ENCODE measurements at places on chromosomes 3 and 15. TPM values are rescaled to one million over a fixed set of nuclear protein-coding genes. Genes with fewer than 3 reads are reported as not detected.

The POLG gene
- polyA plus RNA-seq = 28.0 TPM

The CTXND1 gene
- 0.60 TPM for polyA plus RNA-seq

The PIF1 gene
- 2.4 TPM for polyA plus RNA-seq

The SPATA12 gene
- polyA plus RNA-seq = not detected

The EPHB3 gene
- 1.8 TPM for polyA plus RNA-seq

The ANKDD1A gene
- polyA plus RNA-seq = 1.1 TPM

The P4HTM gene
- 5.4 TPM for polyA plus RNA-seq

The ACKR2 gene
- polyA plus RNA-seq = 1.2 TPM

The SLC2A2 gene
- polyA plus RNA-seq = not detected

The RBMS3 gene
- polyA plus RNA-seq = 0.46 TPM

The ZPLD1 gene
- 0.09 TPM for polyA plus RNA-seq

The EAF2 gene
- 16.0 TPM for polyA plus RNA-seq

The AGTR1 gene
- polyA plus RNA-seq = 1.2 TPM

The RASL12 gene
- polyA plus RNA-seq = 10.2 TPM

The SNAP23 gene
- 76.9 TPM for polyA plus RNA-seq

The PIGZ gene
- polyA plus RNA-seq = 60.8 TPM

The GP5 gene
- polyA plus RNA-seq = not detected

The DAZL gene
- 0.12 TPM for polyA plus RNA-seq

The RHOV gene
- polyA plus RNA-seq = 4.8 TPM

The GPR27 gene
- polyA plus RNA-seq = 0.60 TPM

The BFSP2 gene
- polyA plus RNA-seq = 2.5 TPM

The UCN2 gene
- not detected for polyA plus RNA-seq

The KBTBD8 gene
- polyA plus RNA-seq = 1.6 TPM

The SKOR1 gene
- not detected for polyA plus RNA-seq

The ARNT2 gene
- 1.8 TPM for polyA plus RNA-seq

The OR5K2 gene
- polyA plus RNA-seq = not detected

The GPR160 gene
- polyA plus RNA-seq = 70.7 TPM

The EFHB gene
- polyA plus RNA-seq = 0.47 TPM

The ATP13A5 gene
- not detected for polyA plus RNA-seq

The HRH1 gene
- polyA plus RNA-seq = 1.8 TPM

The TMEM212 gene
- polyA plus RNA-seq = not detected

The LCTL gene
- polyA plus RNA-seq = not detected

The RBPMS2 gene
- 7.3 TPM for polyA plus RNA-seq

The MTFMT gene
- polyA plus RNA-seq = 12.9 TPM

The GDPGP1 gene
- 9.0 TPM for polyA plus RNA-seq

The CPN2 gene
- polyA plus RNA-seq = not detected

The PBRM1 gene
- polyA plus RNA-seq = 8.4 TPM

The GREM1 gene
- polyA plus RNA-seq = 2.5 TPM

The RTP1 gene
- not detected for polyA plus RNA-seq

The CCDC39 gene
- not detected for polyA plus RNA-seq

The CCPG1 gene
- polyA plus RNA-seq = 23.6 TPM

The ASB14 gene
- not detected for polyA plus RNA-seq
